ENCODE measurements at places on chromosomes 3 and 15.

- DNase-seq = no peak
Observed at GRCh38 chr3:39780352-39780751, 29.1 kb upstream of the MYRIP start.

DNA sequence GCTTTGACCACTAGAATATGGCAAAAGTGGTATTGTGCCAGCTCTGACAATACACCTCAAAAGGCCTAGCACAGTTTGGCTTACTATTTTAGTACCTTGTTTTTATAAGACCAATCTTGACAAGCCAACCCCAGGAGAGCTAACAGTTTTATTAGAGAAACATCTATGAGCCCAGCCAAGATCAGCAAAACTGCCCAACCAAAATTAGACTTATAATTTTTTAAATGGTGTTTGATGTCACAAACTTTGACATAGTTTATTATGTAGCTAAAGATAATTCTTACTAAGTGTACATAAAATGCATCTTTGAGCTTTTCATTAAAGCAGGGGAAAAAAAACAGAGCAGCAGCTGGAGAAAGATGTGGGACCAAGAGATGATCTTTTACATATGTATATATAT is 537.5 kb downstream of the ZPLD1 start:
- no peak for DNase-seq

- DNase-seq = peak; percentile 93
Observed at GRCh38 chr15:85333132-85333831, 47.1 kb upstream of the AKAP13 start.

- DNase-seq = peak; percentile 54
Observed at GRCh38 chr3:138187296-138188012, at the start of gene ARMC8. ARMC8 (plus strand) TSS chr3:138187301; CDS start chr3:138187555, 254 bp downstream.

Measured in AG10803 (cell line).